ENCODE measurements at places on chromosomes 2 and 18. TPM values are rescaled to one million over a fixed set of nuclear protein-coding genes. Genes with fewer than 3 reads are reported as not detected.

GAREM1 gene
- 1.5 TPM for total RNA-seq

IGFBP5 gene
- total RNA-seq, result 1,100 TPM

MYO5B gene
- under 0.01 TPM for total RNA-seq

HRH4 gene
- total RNA-seq, result under 0.01 TPM

SCN9A gene
- total RNA-seq, result 58.6 TPM

TDRD15 gene
- not detected for total RNA-seq
